C1 segment of cervical spinal cord (tissue), 14 donors: ENCODE measurements at places on chromosomes 16 and 17.

- no peak for DNase-seq
Measured at GRCh38 chr16:48433116-48433849, 48.1 kb upstream of the SIAH1 start.

- no peak for DNase-seq
Measured at GRCh38 chr16:54504372-54504771, 217.8 kb upstream of the IRX3 start.

DNA sequence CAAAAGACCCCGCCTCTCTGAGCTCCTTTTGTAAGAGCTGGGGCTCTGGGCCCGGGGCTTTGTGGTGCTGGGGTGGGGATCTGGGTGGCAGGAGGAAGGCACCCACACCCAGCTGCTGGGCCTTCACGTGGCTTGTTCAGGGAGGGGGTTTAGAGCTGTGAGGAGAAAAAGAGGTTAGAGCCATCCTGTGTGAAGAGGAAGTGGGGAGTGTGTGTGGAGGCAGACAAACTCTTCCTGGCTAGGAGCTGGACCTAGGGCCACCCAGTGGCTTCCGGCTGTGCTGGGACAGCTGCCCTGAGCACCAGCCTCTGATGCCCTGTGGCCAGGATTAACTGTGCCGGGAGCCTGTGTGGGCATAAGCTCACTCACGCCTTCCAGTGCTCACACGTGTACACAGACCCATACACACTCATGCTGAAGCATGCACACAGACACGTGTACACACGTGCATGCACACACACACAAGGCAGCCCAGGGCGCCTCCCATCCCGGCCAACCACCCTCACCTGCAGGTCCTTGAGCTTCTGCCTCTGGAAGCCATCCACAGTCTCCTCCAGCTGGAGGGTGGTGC is 7.4 kb downstream of the CIBAR2 start:
- DNase-seq, result no peak

DNA sequence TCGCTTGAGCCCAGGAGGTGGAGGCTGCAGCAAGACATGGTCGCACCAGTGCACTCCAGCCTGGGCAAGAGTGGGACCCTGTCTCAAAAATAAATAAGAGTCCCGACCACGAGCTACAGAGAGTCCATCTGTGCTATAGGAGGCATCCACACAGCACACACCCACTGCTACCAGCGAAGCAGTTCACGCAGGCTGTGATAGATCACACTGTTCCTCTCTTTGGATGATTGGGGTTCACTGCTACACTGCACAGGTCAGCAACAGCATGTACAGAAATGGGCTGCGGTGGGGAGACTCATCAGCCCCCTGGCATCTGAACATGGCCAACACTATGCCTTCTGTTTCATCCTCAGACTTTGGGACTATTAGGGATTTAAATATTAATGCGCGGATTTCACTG is 33.8 kb downstream of the PMM2 start:
- no peak for DNase-seq

DNA sequence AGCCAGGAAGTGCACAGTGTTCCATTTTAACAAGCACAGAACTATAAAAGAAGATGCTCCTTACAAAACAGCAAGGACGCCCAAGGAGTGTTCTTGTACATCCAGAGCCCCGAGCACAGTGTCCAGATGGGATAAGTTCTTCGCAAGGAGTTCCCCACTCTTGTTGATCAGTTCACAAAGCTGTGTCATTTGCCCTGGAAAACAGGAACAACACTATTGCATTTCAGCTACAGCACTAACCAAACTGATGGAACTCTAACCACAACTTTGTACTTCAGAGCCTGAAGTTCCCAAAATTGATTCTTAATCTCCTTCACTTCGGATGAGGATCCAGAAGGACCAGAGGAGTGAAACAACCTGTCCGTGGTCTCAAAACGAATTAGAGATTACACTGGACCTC is 5.1 kb downstream of the COPS3 start:
- DNase-seq, result peak; percentile 6

- no peak for DNase-seq
Measured at GRCh38 chr17:29590411-29591145, 1.1 kb upstream of the GIT1 start.

- DNase-seq, result no peak
Measured at GRCh38 chr16:1283996-1284616, 25.3 kb upstream of the UBE2I start.

GRCh38 chr16:27544671-27545070 is 5.0 kb downstream of the GTF3C1 start:
- DNase-seq, result no peak

- DNase-seq, result no peak
Measured at GRCh38 chr17:79622776-79623175, 11.9 kb upstream of the RBFOX3 start.

DNA sequence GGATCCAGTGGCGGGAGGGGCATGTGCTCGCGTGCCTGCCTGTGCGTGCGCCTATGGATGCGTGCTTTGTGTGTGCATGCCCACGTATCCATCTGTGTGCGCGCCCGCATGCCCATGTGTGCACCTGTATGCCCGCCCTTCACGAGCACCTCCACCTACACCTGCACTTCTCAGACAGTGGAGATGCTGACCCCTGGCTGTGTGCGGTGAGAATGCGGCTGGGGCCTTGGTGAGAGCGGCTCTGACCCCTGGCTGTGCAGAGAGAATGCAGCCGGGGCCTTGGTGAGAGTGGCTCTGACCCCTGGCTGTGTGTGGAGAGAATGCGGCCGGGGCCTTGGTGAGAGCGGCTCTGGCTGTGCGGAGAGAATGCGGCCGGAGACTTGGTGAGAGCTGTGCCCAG is 33.9 kb downstream of the AXIN1 start:
- no peak for DNase-seq

GRCh38 chr16:8853150-8853549 is 15.7 kb downstream of the CARHSP1 start:
- DNase-seq, result no peak

DNA sequence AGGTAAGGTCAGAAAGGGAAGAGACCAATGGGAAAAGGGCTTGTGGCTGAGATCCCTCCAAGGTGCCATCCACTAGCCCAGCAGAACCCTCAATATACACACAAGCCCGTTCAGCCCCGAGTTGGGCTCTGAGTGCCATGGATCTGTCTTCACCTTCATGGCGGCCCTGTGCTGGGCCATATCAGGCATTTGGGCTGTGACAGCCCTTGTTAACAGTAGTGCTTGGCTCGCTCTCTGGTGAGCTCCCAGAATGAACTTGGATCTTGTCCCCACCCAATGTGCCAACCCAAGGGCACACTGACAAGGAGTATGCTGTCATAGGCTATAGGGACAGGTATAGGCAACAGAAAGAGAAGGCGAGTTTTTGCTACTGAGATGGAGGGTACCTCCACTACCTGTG is 182.7 kb downstream of the ZFHX3 start:
- DNase-seq, result no peak

DNA sequence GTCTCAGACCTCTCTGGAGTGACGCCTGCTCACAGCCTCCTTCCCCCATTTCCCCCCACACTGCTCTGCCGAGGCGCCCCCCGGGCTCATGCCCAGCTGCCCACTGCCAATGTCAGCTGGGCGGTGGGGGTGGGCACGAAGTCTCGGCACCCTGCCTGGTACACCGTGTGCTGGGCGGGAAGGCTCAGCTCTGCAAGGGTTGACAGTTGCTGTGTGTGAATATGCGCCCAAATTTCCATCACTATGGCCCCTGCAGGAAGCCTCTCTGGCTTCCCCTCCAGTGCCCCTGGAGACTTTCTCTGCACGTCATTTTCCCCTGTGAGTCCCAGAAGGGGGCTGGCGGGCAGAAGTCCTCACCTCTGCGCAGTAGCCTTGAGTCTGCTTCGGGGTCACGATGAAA is 11.6 kb upstream of the CAMKK1 start:
- DNase-seq, result no peak

DNA sequence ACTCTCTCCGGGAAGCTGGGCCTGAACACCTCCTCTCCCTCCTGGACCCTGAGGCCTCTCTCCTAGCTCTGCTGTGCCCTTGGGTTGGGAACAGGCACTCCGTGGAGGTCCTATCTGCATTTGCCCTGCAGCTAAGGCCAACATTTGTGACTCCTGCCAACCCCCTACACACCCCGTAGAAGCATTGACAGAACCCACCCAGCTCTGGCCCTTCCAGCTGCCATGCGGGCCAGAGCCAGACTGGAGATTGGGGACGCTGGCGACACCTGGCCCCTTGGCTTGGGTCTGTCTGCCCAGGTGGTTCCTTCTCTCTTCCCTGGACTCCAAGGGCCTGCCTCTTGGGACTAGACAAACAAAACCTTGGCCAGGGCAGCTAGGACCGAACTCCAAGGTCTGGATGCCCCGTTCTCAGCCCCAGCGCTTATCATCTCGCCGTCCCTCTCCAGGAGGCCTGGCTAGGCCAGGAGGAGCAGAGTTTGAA is 644 bp upstream of the RHBDF2 start:
- DNase-seq, result no peak

GRCh38 chr17:21382560-21383495 is 6.7 kb downstream of the KCNJ12 start:
- no peak for DNase-seq

GRCh38 chr16:67805718-67806427 is 487 bp downstream of the RANBP10 start:
- DNase-seq, result no peak

GRCh38 chr17:4220655-4221054 is 43.1 kb downstream of the ANKFY1 start:
- no peak for DNase-seq

- no peak for DNase-seq
Measured at GRCh38 chr16:23515881-23516280, 5.6 kb upstream of the GGA2 start.

DNA sequence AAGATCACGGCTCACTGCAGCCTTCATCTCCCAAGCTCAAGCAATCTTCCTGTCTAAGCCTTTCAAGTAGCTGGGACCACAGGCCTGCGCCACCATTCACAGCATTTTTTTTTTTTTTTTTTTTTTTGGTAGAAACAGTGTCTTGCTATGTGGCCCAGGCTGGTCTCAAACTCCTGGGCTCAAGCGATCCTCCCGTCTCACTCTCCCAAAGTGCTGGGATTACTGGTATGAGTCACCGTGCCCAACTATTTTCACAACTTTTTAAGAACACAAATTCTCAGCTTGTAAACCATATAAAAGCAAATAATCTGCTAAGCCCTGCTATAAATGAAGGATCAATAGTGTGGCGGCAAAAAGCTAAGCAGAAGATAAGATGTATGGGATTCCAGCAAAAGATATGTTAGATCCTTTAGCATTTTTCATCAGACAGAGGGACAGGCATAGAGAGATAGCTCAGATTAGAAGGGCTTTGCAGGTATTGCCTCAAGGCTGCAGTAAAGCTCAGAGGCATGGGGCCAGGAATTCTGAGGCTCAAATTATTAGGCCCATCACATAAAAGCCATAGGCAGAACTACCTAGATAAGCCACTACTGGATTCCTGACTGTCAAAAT is 55.1 kb downstream of the EMP2 start:
- no peak for DNase-seq

GRCh38 chr17:40351359-40352236 is 12.9 kb downstream of the GJD3 start:
- no peak for DNase-seq

GRCh38 chr16:29312835-29313558 is 93.5 kb downstream of the NPIPB11 start:
- DNase-seq, result no peak

DNA sequence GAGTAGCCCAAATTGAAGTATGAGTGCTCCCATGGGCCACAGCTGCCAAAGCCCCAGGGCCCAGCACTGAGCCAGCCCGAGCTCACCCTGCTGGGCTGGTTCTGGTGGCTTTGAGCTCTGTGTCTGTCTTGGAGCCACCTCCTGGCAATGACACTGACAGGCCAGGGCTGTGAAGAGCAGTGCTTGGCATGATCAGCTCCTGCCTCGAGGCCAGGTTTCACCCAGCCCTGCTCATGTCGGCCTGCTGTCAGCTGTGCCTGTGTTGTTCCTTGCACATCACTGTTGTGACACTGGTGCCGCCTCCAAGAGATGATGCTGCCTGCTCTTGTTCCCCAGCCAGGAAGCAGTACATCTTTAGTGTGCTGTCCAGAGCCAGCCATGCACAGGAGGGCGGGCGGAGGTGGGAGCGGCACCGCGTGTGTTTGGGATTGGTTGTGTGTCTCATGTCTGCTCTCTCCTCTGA is 26.0 kb downstream of the PLD6 start:
- DNase-seq, result no peak

GRCh38 chr17:29059281-29059680 is 16.3 kb downstream of the PIPOX start:
- DNase-seq, result no peak

GRCh38 chr17:79607940-79608623 is 2.8 kb downstream of the RBFOX3 start:
- DNase-seq, result no peak

DNA sequence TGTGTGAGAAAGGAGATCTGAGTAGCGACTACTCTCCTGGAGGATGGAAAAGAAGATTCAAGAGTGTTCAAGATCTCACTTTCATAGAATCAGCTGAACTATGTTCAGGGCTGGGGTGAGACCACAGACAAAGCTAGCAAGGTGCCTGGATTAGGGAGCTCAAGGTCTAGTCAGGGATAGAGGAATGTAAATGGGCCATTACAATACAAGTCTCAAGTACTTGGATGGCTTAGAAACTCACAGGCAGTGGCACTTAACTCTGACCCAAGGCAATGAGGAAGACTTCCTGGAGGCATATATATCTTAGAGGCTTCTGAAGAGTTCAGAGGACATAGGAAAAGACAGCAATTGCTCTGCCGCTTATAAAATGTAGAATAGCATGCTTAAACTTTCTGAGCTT is 184.9 kb upstream of the CDH11 start:
- no peak for DNase-seq

- DNase-seq, result no peak
Measured at GRCh38 chr16:74455213-74455612, 33.9 kb upstream of the CLEC18B start.

- DNase-seq, result no peak
Measured at GRCh38 chr16:48613061-48613957, 3.3 kb upstream of the N4BP1 start.

- no peak for DNase-seq
Measured at GRCh38 chr17:79946352-79947231, 89.1 kb downstream of the TBC1D16 start.

GRCh38 chr16:85903559-85903958 is 4.6 kb downstream of the IRF8 start:
- DNase-seq, result no peak

- DNase-seq, result peak; percentile 87
Measured at GRCh38 chr17:39636927-39637736, at the start of gene STARD3. TSS of gene STARD3 (plus strand) at chr17:39637144. CDS start at chr17:39653532, 16,388 bp downstream.

DNA sequence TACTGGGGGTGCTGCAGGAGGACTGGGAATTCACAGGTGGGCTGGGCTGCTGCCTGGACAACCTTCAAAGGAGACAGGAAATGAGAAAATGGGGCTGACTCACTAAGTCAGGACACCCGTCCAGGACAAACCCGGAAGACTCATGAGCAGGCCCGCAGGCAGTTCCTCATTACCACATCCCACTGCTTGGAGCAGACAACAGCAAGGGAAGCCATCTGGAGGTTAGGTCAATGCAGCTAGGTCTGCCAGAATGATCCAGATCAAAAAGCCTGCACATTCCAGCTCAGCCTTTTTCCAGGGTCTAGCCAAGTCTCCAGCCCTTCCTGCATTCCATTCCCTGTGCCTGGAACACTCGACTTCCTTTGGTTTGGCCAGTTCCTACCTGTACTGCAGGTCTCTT is 536.5 kb upstream of the CDH11 start:
- no peak for DNase-seq
